ENCODE measurements at places on chromosomes 7 and 10.

DNA sequence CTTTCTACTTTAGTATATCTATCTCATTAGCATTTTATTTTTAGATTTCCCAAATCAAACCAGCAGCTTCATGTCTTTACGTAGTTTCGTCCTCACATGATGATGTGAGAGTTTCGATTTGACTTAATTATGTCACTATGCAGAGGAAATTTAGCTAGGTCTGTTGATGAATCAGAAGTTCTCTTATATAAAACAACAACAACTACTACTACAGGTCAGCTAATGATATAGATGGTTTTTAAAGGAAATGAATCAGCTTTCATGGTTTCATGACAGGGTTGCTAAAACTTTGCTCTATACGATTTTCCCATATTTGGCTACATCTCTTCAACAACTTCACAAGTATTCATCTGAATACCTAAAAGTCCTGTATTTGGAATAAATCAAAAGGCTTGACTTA, 28.6 kb downstream of the JAZF1 start:
- no peak for DNase-seq

GRCh38 chr10:109892117-109892516, 31.2 kb downstream of the XPNPEP1 start:
- DNase-seq = no peak

- no peak for DNase-seq
Observed at GRCh38 chr7:96700516-96700915, 9.1 kb downstream of the SEM1 start.

DNA sequence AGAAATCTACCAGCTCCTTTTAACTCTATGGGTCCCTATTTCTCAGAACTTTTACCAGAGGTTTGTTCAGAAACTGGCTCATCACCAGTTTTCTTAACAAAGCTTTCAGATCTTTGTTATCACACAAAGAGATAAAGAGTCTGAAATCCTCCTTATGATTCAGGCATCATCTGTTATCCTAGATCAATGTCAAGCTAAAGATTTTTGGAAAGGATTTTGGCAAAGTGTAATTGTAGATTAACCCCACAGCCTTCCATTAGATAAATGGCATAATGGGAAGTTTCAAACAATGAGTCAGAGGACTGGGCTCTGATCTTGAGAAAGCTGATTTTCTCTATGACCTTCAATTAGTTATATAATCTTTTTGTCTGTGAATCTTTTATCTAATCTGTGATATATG, 192.2 kb downstream of the NXPH1 start:
- no peak for DNase-seq

DNA sequence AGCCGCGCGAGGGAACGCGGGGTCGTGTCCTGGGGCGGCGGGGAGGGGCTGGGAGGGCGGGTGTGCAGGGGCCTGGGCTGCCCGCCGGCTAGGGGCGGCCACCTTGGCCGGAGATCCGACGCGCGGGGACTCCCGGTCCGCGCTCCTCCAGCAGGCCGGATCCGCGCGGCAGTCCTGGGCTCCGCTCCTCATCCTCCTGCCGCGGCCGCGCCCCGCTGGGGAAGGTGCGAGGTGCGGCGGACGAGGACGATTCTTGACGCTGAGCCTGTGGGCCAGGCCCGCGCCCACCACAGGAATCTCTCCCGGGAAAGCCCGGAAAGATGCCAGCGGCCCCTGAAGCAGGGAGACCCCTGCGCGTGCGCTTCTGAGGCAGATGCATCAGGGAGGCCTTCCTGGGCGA, 6.6 kb upstream of the OGDHL start:
- DNase-seq = no peak

Data from nucleus accumbens (tissue), 56 donors.